ENCODE measurements at places on chromosomes 12 and 14. TPM values are rescaled to one million over a fixed set of nuclear protein-coding genes. Genes with fewer than 3 reads are reported as not detected.

The STAC3 gene
- 2.1 TPM for total RNA-seq

The MMP17 gene
- 1.7 TPM for total RNA-seq

The TMEM30B gene
- total RNA-seq: 15.9 TPM

The AMIGO2 gene
- 5.0 TPM for total RNA-seq

DNA sequence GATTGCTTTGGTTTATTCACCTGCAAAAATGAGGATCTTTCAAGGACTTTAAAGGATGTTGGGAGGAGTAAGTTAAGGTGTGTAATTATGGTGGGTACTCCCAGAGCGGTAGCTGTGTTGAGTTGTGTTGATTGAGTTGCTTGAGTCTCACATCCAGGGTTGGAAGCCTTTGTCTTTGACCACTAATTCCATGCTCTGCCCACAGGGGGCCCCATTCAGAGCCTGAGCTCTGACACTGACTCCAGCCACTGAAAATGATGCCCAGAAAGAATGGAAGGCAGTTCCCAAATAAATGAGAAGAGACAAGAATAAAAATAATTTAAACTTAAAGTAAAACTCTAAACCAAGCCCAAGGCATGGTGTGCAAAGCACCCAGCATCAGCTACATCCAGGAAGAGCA lies 237.4 kb upstream of the PWP1 start:
- no peak for DNase-seq

The B4GALNT3 gene
- 4.4 TPM for total RNA-seq

GRCh38 chr14:94977016-94977415 lies 180.3 kb downstream of the DICER1 start:
- no peak for DNase-seq

The PLD4 gene
- total RNA-seq: 12.5 TPM

GRCh38 chr12:50725011-50725942 lies 38.6 kb upstream of the ATF1 start:
- no peak for DNase-seq

GRCh38 chr12:51746416-51746815 lies 102.1 kb downstream of the FIGNL2 start:
- no peak for DNase-seq

The TBC1D30 gene
- total RNA-seq: 17.6 TPM

- DNase-seq: no peak
Measured at GRCh38 chr12:14185427-14186192, 179.9 kb upstream of the ATF7IP start.

The HOXC6 gene
- total RNA-seq: 0.19 TPM

GRCh38 chr12:78331181-78331580 lies 500.5 kb downstream of the NAV3 start:
- DNase-seq: no peak

DNA sequence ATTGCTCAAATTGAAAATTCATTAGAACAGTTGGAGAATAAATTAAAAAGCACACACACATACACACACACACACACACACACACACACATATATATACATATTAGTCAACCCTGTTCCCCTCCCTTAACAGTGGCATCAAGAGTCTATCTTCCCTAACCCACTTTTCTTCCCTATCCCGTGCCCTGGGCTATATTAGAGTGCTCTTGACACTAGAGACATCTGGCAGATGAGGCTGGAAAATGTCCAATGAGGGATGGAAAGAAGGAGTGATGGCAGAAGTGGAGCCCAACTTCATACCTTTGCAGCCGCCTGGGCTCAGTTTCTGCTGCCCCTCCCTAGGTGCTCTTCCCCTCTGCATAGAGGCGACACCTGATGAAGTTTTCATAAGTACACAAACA lies 172.4 kb upstream of the NUDT4 start:
- no peak for DNase-seq

DNA sequence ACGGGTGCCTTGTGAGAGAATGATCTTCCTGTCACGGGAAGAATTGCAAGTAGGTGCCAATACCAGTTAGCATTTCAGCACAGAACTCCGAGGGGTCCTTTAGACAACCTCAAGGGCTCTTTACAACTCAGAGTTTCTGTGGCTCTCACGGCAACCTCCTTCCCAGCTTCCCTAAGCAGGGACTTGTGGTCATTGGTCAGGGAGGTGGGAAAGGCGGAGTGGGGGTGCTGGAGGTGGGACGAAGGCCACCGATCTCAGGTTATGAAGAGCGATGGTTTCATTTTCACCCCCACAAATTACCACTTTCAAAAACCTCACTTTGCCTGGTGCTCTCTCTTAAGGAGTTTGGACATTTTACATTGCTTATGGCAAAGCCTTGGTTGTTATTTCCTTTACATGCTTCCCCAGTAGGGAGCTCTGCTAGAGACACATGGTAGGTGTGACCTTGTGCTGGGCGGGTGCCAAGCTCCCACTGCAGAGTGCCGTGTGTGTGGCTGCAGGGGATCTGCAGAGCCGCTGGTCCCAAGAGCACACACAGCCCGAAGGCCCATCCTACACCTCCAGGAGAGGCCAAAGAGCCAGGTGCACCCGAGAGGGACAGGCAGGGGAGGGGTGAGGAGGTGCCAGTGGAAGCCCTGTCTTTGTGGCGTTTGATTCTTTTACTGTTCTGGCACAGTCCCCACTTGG lies 21.4 kb downstream of the BCL2L14 start:
- peak; percentile 26 for DNase-seq

DNA sequence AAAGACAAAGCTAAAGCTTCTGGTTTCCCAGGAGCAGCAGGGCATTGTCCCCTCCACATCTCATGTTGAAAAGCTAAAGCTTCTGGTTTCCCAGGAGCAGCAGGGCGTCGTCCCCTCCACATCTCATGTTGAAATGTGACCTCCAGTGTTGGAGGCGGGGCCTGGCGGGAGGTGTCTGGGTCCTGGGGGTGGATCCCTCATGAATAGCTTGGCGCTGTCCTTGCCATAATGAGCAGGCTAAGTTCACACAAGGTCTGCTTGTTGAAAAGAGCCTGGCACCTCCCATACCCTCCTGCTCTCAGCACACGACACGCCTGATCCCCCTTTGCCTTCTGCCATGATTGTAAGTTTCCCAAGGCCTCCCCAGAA lies 123.7 kb downstream of the PIWIL1 start:
- no peak for DNase-seq

DNA sequence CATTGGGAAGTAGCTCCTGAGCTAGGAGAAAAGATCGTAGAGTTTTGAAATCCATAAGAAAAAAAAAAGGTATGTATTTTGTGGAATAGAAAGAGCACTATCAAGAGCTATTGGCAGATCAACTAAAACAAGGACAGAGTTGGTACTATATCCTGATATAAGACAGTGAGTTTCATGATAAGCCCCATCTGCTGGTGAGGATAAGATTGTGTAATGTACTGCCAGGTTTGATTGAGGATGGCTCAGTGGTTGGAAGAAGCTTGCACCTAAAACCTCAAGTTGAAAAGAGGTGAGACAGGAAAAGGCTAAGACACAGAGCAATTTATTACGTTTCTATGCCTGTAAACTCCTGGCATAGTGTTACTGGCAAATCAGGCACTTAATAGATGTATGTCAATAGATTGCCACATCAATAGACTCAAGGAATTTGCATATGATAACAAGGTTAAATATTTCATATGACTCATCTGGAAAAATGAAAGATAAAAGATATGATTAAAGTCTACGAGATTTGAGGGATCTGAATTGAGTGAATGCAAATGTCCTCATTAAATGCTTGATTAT lies 525.6 kb downstream of the FLRT2 start:
- no peak for DNase-seq

DNA sequence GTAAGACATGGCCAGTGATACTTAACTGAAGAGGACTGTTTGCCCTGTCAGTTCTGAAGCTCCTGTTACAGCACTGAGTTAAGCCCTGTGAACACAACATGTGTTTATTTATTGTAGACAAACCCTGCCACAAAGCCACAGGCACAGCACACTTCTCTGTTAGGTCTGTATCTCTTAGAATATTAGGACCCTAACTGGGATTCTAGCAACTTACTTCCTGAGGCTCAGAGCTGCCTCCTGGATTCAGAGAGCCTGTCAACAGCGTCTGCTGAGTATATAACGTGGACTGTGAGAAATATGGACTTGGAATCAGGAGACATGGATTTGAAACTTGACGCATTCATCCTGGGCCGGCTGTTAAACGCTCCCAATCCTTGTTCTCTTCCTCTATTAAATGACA lies 135.0 kb upstream of the HIF1A start:
- no peak for DNase-seq

DNA sequence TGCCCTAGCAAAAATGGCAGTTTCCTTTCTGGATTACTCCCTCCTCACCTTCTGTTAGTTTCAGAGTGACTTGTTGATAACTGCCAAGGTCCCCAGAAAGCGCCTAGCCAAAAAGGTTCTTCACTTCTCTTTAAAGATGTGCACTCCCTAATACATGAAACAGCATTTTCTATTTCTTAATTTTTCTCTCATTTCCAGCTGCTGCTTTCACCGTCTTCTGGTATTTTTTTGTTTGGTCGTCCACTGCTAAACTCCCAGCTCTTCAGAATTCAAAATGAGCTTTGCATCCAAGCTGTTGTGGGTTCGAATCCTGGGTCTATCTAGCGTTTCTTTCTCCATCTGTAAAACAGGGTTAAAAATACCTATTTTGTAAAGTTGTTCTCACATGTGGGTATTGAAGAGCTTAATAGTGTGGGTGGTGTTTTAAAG lies 397 bp upstream of the BORCS5 start:
- DNase-seq: no peak

- DNase-seq: no peak
Measured at GRCh38 chr14:84375235-84375634, 1154.7 kb upstream of the FLRT2 start.

DNA sequence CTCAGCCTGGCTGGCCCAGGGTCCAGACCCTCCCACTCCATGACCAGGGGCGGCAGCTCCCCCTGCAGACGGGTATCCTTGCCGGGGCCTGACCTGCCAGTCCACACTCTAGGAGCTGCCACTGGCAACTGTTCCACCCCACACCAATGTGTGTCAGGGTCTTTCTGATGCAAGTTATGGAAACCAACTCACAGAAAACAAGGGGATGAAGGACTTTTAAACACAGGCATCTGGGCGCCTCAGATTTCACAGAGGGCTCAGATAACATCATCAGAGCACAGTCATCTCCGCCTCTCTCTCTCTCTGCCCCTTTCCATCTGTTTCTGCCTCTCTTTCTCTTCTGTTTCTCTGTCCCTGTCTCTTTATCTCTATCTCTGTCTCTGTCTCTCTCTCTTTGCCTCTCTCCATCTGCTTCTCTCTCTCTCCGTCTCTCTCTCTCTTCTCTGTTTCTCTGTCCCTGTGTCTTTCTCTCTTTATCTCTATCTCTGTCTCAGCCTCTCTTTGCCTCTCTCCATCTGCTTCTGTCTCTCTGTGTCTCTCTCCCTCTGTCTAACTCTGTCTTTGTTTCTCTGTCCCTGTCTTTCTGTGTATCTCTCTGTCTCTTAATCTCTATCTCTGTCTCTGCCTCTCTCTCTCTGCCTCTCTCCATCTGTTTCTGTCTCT lies 67.4 kb upstream of the FBRSL1 start:
- no peak for DNase-seq

DNA sequence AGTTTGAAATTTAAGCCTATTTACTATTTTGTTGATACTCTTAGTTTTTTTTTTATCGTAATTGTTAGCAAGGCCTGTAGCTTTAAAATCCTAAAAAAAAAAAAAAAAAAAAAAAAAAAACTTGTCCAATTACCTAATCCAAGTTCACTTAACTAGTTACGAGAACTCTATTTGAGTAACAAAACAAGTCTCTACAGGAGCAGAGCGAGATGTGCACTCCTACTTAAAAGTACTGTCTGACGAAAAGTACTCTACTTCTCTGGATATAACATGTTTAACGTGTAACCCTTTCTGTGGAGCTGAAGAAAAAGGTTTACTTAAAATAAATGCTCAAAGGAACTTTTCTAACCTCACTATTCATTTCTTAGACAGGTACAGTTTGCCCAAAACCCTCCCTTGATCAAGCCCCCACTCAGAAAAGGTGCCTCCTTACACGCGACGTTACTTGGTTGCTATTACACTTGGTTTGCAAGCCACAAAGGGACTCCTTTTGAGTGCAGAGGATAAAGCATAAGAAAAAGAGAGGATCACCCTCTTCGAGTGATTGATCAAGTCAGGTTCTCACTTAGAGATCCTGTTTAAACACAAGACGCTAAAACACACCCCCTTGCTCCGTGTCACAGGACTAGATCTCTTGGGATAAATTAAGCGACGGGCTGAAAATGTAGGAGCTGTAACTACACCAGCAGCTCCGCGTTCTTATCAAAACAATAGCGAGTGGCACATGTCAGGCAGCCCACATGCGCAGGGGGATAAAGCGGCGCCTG lies 2.2 kb downstream of the BAZ1A start:
- no peak for DNase-seq

DNA sequence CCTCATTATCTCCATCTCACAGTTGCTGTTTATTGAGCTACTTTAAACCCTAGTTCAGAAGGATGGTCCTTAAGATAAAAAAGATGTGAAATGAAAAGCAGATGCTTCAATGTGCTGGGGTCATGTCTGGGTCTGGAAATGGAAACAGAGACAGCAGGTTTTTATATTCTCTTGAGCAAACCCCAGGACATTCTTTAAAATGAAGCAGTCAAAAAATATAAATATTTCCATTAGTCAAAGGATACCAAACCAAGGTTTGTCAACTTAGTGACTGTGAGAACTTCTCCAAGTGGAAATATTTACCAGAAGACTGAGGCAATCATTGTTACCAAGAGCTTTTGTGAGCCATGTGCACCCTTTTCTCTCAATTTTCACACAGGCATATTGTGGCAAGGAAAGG lies 102.5 kb upstream of the DIO2 start:
- DNase-seq: no peak

- DNase-seq: no peak
Measured at GRCh38 chr12:55780685-55781084, 36.8 kb downstream of the SARNP start.

- DNase-seq: peak; percentile 81
Measured at GRCh38 chr12:52032446-52032803, 18.8 kb upstream of the NR4A1 start.

The RAB35 gene
- 15.0 TPM for total RNA-seq

The PRPH gene
- 0.88 TPM for total RNA-seq

- DNase-seq: no peak
Measured at GRCh38 chr14:69398818-69399210, 322 bp downstream of the SLC39A9 start.

The PLA2G1B gene
- total RNA-seq: 9,940 TPM

The ESRRB gene
- total RNA-seq: 0.14 TPM

GRCh38 chr14:57918791-57919190 lies 52.9 kb upstream of the SLC35F4 start:
- DNase-seq: no peak

DNA sequence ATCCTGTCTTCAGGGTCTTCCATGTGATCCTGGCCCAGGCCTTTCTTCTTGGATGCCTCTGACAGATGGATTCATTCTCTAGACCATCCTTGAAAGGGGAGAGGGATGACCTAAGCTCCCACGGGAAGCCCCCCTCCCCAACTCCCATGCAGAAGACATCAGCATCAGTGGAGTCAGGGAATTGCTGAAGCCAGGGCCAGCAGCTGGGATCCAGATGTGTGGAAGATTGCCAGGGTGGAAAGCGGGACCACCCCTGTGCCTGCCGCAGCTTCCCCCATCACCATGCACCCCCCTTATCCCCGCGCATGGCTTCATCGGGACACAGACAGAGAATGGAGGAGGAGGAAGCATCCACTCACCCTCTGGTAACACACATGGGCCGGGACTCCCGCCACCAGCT lies 183.6 kb upstream of the PRMT8 start:
- peak; percentile 35 for DNase-seq

GRCh38 chr12:65894624-65895390 lies 70.5 kb downstream of the HMGA2 start:
- no peak for DNase-seq
